ENCODE measurements at places on chromosomes 6 and 20.

DNA sequence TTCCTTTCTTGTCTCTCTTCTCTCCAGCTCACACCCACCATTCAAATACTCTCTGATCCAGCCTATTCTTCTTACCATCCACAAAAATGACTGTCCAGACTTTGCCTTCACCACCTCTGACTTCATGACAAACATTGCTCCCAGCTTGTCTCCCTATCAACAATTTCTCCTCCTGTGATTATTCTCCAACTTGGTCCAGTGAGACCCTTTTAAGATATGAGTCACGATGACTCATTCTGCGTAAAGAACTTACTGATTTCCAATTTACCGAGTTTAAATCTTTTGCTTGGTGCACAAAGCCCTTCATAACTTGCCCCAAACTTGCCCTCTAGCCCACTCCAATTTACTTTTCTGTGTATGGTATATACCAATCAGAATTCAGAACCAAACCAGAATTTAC lies 833.2 kb downstream of the MAFB start:
- no peak for DNase-seq

GRCh38 chr20:44830995-44831394 lies 20.6 kb upstream of the RIMS4 start:
- DNase-seq = no peak

- DNase-seq = peak; percentile 72
Measured at GRCh38 chr6:158231551-158232315, 63.6 kb downstream of the GTF2H5 start.

DNA sequence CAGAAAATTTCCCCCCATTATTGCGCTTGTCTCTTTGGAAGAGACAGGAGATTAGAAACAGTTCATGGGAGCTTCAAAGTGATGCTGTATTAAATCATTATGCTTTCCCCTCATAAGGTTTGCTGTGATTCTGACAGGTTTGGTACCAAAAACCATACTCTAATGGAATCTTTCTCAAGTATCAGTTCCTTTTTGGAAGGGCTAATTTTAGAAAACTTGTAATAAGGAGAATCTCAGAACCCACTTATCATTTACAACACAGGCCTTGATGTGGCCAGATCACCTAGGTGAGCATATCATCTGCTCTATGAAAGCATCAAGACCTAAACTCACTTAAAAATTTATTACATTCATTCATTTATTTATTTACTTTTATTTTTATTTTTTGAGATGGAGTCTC lies 51.2 kb downstream of the TP53INP2 start:
- DNase-seq = no peak

- DNase-seq = no peak
Measured at GRCh38 chr6:85516168-85516567, 66.3 kb downstream of the NT5E start.

DNA sequence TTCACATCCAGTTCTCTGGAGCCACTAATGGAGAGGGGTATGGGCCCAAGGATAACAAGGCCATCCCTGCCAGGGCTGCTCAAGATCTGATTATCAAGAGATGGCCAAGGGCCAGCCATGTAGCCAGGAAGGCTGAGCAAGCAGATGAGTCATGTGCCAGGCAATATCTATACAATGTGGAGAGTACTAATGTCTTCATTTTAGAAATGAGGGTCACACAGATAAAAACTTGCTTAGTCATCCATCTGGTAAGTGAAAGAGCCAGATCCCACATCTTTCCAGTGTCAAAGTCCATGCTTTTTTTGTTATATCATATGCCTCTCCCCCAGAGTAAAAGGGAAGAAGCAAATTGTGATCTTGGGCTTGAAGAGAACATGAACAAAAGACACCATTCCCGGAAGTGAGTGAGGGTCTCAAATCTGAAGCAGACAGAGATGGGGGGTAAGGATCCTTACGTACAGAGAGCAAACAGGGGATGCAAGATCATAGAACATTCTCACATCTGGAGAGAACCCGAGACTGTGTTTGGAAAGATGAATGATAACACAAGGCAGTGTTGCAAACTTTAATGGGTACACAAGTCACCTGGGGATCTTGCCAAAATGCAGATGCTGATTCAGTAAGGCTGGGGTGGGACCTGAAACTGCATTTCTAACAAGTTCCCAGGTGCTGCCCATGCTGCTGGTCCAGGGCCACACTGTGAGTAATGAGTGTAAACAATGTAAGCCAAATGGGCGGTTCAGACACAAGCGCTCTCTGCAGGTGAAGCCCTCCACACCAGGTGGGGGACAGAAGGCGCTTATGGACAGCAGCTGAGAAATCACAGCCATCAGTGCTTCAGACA lies 20.0 kb upstream of the GSTA3 start:
- no peak for DNase-seq

DNA sequence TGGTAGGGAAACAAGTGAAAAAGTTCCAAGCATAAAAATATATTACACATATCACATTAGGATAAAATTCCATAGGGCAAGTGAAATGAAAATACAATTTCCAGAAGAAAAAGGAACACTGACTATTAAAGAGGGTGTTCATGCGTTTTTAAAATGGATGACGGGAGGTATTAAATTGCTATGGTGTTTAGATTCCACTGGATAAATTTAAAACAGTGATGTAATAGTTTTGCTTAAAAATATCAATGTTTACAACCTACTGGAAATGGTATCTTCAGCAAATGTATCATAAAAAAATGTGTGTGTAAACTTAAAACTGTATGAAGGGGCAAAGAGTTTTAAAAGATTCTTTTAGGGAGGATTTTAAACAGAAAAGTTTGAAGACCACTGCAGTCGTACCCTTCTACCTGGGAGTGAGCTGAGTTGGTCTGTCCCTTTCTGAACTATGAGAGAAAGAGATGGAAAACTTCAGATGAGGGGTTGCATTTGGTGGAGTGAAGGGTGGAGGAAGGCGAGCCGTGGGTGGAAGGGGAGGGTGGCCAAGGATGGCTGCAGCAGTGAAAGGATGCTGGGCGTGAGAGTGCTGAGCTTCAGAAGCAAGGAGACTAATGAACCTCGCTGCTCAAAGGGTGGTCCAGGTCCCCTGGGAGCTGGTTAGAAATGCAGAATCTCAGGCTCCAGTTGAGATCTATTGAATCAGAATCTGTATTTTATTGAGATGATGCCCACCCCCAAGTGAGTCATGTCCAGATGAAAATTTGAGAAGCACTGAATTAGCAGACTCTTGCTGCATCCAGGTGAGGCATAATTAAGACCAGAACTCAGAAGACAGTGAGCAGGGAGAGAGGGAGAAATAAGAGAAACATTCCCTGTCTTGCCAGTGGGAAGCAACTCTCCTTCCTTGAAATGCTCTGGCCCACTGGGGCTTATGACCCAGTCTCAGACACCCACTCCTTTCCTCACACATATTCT lies 54.5 kb upstream of the MRPS10 start:
- DNase-seq = no peak
